CD4-positive, alpha-beta T cell treated with Interferon gamma for 1 hour (primary cell): ENCODE measurements at places on chromosomes 1 and 21.
A peak's percentile ranks its signal among the peaks of the same experiment; 100 is the strongest.

DNA sequence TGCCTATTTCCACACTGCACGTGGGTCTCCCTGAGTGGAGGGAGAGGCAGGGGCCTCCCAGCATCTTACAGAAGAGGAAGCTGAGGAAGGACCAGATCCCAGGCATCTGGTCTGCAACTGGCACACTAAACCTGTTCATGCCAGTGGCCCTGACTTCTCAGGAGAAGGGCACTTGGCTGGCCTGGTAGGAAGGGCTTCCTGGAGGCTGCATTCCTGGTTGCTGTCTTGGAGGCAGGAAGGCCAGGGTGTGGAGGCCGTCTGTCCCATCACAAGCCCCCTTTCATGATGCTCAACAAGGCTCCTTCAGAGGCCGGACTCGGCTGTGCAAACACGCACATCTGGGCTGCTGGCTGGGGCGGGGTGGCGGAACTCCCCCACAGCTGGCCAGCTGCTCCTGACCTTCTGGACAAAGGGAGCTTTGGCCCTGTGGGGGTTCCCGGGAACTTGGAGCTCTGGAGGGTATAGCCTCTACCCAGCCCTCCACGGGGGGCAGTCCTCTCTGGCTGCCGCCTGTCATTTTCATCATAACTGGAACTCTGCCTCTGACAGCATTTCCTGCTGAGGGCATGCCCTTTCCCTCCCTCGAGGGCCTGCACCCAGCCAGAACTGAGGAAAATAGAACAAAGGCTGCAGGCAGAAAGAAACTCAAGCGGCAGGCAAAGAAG, 39.2 kb upstream of the POU3F1 start:
- DNase-seq: no peak

- no peak for DNase-seq
Measured at GRCh38 chr1:243595527-243596210, 254.4 kb downstream of the AKT3 start.

- DNase-seq: no peak
Measured at GRCh38 chr1:239098400-239099037, 287.8 kb upstream of the CHRM3 start.

DNA sequence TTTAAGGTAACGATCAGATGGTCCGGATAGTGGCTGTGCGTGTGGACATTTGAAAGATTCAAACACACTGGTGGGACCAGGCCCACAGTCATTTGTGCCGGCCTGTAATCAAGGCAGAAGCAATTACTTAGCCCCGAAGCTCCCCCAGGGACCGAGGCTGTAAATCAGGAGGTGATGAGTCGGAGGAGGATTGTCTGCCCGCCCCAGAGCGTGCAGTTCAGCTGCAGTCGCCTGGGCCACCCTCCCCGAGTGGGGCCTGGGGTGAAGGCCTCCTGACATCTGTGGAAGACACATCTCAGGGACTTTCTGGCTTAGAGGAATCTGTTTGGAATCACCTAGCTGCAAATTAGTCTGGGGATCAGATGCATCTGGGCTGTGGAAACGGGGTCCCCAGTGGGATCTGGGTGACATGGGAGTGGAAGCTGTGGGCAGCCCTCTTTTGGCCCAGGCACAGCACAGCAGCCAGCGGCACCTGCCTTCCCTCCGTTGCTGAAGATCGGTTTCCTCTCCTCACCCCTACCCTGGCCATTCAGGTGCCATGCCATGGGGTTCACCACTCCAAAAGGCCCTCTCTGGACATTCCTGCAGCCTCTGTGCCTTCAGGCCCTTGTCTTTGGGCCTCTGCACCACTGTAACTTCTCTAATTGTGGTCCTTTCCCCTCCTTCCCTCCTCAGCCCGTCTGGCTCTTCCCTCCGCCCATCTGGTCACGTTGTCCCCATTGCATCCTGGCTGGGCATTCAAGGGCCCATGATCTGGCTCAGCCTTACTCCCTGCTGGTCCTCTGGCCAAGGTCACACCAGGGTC, 25.7 kb downstream of the LHX4 start:
- no peak for DNase-seq

GRCh38 chr1:67726224-67726623, 41.2 kb downstream of the GADD45A start:
- DNase-seq: no peak

- DNase-seq: no peak
Measured at GRCh38 chr1:14881775-14882672, 271.5 kb upstream of the TMEM51 start.

GRCh38 chr1:228989992-228990827, 254.9 kb downstream of the RHOU start:
- DNase-seq: peak; percentile 52

DNA sequence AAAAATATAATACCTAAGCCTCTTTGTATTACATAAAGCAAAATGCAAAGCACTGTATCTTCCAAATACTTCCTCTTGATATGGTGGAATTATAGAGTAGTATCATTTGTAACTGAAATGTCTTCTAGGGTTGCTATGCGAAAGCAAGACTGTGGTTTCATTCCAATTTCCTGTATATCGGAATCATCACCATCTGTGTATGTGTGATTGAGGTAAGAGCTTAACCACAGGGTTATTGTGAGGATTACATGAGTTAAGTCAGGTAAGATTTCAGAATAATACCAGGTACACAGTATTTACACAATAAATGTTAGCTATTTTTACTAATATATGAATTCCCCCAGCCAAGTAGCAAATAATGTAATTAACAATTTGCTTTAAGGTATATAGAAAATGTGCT, 24.7 kb downstream of the CD53 start:
- DNase-seq: no peak

DNA sequence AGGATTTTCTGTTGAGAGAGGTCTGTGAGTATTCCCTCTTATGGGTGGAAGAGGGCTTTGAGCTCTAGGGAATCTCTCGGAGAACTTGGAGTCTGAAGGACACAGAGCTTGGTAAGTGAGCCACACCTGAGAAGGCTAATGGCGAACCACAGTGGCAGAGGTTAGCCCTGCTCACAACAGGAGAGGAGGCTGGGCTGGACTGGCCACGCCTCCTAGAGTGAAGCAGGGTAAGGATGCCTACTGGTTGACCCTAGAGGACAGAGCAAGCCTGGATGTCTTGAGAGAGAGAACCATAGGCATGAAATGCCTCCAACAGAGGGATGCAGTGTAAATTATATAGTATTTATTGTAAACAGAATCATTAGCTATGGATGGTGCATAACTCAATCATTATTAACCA, 232.6 kb downstream of the PCP4 start:
- DNase-seq: no peak

DNA sequence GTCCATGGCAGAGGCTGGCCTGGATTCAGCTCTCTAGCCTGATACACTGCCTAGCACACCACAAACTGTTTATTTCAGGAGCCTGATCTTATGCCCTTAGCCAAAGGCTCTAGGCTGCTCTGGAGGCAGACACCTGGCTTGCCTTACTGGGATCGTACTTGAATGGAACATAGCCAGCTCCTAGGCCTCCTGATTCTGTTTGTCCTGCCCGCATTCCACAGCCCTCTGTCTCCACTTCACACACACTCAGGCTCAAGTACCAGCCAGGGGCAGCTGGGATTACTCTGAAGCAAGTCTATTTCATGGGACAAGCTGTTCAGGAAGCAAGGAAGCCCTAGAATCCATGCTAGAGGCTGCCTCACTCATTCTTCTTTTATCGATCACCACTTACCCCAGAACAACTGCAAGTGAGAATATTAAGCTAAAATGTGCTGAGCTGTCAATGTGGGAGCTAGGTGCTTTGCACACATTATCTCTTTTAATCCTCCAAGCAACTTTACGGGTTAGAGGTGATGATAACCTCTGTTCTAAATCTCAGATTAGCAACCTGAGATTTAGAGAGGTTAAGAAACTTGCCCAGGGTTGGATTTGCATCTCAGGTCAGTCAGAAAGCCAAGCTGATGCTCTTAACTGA, 31.1 kb upstream of the CYP4B1 start:
- no peak for DNase-seq

- DNase-seq: no peak
Measured at GRCh38 chr1:33428661-33429060, 2.2 kb downstream of the PHC2 start.

DNA sequence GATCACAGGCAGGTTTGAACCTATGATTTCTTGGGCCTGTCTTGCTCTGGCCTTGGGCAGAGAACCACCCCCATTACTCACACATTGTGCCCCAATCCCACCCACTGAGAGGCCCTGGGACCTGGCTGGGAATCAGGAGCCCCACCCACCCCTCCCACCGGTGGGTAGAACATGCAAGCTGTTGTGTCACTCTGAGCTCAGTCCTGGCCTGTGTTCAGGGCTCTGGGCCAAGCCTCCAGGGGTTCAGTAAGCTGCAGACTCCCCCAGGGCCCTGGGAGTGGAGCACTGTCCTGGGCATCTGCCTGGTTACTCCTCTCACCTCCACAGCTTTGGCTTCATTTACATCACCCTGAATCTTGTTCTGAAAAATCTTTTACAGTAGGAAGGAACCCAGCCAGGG, 270.5 kb downstream of the RRAGC start:
- DNase-seq: no peak

- no peak for DNase-seq
Measured at GRCh38 chr1:78113156-78113916, 67.6 kb downstream of the GIPC2 start.

DNA sequence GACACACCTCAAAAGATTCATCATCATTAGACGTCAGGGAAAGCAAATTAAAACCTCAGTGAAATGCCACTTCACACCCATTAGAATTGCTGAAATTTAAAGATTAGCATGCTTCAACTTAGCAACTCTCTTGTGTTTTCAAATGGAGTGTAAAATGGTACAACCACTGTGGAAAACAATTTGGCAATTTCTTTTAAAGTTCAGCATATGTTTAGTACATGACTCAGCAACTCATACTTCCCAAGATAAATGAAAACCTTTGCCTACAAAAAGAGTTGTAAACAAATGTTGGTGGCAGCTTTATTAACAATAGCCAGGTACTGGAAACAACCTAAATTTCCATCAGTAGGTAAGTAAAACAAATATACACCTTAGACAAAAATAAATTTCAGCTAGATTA, 42.7 kb downstream of the ST3GAL3 start:
- no peak for DNase-seq

GRCh38 chr1:165034136-165034809, 322.2 kb downstream of the LMX1A start:
- DNase-seq: no peak

GRCh38 chr1:214004795-214005194, 17.0 kb downstream of the PROX1 start:
- DNase-seq: no peak

GRCh38 chr1:109523706-109524105, 14.2 kb upstream of the AMIGO1 start:
- DNase-seq: no peak

GRCh38 chr1:54813485-54814125, 12.5 kb upstream of the TTC22 start:
- DNase-seq: no peak

- no peak for DNase-seq
Measured at GRCh38 chr1:1597275-1597930, 2.5 kb downstream of the FNDC10 start.

DNA sequence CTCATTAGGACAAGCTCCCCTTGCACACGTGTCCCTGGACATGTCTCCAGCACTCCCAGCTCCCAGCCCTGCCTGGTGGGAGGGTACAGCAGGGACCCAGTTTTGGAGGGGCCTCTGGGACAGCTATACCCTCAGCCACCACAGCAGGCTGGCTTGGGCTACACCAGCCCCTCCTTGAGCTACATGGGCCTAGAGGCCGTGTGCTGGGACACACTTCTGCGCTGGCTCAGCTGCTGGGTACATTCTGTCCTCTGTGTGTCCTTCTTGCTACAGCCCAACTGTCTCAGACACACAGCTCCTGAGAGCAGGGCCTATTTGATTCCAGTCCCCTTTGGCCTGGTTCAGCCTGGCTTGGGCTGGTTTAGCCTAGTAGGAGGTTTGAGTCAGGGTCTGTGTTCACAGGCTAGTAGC, 26.7 kb downstream of the DMAP1 start:
- no peak for DNase-seq

DNA sequence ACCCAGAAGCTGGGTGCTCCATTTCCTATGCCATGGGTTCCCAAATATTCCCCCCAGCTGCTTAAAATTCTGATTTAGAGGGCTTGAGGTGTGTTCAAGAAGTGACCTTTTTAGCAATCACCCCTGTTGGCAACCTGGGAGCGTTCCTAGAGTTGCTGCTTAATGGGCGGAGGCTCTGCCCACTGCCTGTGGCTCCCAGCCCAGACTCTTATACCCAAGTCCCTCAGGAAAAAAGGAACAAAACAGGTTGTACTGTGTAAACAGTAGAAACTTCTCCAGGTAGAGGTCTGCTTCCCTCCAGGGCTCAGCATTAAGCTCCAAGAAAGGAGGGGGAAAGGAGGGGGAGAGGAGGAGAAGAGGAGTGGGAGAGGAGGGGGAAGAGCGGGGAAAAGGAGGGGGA, 14.6 kb upstream of the TENT5C start:
- no peak for DNase-seq

- no peak for DNase-seq
Measured at GRCh38 chr1:101338714-101339430, 102.1 kb downstream of the S1PR1 start.

GRCh38 chr1:228691926-228692325, 43.4 kb upstream of the RHOU start:
- DNase-seq: no peak

DNA sequence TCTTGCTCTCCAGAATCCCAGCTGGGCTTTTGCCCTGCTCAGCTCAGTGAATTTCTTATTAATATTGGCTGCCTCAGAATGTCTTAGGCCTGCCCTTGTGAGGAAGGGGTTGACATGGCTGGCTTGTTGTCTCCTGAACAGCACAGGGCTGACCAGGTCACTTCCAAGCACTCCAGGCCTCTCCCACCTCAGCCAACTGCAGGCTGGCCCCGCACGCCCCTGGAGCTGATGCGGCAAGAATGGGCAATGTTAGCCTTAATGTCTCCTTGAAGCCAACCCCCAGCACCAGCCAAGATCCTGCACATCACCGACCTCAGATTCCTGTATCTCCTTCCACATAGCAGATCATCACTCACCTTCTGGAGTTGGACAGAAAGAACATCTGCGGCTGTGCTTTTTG, 598.6 kb downstream of the AJAP1 start:
- no peak for DNase-seq

- DNase-seq: no peak
Measured at GRCh38 chr1:115337633-115338456, at the start of gene NGF. TSS of gene NGF (minus strand) at chr1:115338249. CDS start at chr1:115286795, 51,454 bp downstream.

DNA sequence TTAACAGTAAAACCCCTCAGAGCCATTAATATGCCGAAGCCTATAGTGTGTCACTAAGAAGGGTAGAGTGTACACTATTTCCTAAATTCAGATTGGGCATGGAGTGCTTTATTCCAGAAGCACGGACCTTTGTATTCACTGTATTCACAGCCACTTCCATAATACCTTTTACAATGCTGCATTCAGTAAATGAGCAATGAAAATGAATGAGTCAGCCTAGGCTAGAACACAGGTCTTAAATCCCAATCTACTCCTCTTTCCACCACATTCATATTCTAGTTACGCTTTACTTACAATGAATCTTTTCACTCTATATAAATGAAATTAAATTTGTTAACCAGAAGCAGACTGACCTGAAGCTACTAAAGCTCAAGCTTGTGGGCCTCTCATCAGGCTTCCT, 13.0 kb upstream of the GORAB start:
- no peak for DNase-seq

GRCh38 chr1:58975888-58976287, 192.0 kb upstream of the JUN start:
- DNase-seq: no peak
